ENCODE measurements at places on chromosomes 7 and 10.
A peak's percentile ranks its signal among the peaks of the same experiment; 100 is the strongest.

- H3K27ac ChIP-seq = no peak overlapping the region
- H3K36me3 ChIP-seq = no peaks in the 10 kb centered on the region
- DNase-seq = no peak
- H3K27me3 ChIP-seq = peaks cover 2% of the 10 kb centered on the region
Observed at GRCh38 chr7:37342688-37343471, 105.8 kb downstream of the ELMO1 start.

DNA sequence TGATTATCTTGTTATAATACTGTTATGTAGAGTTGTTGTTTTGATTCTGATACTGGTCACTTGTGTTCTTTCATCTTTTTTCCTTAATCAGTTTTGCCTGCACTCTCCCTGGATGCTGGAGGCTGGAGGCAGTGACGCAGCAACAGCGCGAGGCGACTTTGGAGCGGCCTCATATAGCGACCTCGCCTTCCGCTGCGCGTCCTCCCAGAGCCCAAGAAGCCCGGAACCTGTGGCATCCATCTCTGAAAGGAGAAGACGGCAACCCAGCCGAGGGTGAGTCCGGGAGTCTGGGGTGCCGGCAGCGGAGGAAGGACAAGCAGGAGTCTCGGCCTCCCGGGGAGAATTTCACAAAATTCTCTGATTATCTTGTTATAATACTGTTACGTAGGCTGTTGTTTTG lies 161.2 kb downstream of the ZNF33B start:
- H3K4me3 ChIP-seq = peak overlapping the region; percentile 90

DNA sequence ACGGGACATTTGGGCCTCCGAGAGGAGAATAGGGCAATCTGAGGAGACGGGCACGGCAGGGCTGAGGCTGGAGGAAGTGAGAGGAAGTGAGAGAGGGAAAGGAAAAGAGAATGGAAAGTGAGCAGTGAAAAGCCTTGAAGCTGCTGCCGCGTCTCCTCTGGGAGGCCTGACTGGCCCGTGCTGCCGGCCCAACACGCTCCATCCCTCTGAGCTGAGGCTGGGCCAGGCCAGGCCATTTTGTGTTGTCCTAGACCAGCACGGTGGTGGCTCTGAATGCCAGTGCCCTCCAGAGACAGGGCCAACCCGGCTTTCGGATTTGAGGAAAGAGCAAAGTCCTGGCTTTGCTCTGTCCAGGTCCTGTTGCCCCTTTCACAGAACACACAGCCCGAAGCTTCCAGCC lies 361.1 kb upstream of the SHH start:
- H3K27me3 ChIP-seq = peaks cover 4% of the 10 kb centered on the region
- H3K4me3 ChIP-seq = no peak overlapping the region
- no peaks in the 10 kb centered on the region for H3K4me1 ChIP-seq
- no peak for DNase-seq
- H3K27ac ChIP-seq = no peak overlapping the region

DNA sequence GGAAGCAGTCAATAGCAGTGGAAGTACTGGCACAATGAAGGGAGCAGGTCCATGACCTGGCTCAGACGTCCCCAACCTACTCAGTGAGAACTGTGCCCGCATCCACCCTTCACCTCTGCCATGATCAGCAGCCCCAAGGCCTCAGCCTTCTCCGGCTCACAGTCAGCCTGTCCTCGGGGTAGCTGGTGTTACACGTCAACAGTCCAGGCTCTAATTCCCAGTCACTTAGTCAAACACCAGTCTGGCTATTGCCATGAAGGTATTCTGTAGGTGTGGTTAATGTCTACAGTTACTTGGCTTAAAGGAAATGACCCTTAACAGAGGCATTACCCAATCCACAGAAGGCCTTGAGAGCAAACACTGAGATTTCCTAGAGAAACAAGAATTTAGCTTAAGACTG lies 49.1 kb downstream of the GRB10 start:
- no peak overlapping the region for H3K27ac ChIP-seq

DNA sequence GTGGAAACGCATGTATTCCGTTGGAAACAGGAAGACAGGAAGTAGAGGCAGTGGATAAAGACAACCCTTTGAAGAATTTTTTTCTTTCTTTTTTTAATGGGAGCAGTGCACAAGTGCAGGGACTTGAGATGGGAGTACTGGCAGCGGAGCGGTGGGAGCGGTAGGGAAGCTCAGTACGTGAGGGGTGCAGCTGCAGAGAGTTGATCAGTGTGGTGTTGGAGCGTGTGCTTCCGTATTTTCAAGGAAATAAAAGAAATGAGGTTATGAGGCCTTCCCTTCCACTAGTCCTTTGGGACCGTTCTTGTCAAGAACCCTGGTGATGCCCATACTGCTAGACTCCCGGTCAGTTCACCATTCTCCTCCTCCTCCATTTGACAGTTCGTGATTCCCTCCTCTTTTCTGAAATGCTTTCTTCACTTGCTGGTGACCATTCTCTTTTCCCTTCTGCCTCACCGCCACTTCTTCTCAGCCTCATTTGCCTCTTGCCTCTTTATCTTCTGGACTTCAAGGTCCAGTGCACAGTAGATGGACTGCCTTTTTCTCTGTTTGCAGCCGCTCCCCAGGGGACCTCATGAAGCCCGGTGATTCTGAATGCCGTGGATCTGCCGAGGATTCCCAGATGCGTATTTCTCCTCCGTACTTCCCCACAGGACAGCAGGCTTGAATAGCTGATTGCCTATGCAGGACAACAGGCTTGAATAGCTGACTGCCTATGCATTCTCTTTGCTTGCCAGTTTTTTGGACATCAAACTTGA lies 39.1 kb upstream of the TMEM236 start:
- DNase-seq = no peak
- H3K36me3 ChIP-seq = peaks cover 57% of the 10 kb centered on the region
- H3K27me3 ChIP-seq = no peaks in the 10 kb centered on the region
- no peaks in the 10 kb centered on the region for H3K4me1 ChIP-seq

DNA sequence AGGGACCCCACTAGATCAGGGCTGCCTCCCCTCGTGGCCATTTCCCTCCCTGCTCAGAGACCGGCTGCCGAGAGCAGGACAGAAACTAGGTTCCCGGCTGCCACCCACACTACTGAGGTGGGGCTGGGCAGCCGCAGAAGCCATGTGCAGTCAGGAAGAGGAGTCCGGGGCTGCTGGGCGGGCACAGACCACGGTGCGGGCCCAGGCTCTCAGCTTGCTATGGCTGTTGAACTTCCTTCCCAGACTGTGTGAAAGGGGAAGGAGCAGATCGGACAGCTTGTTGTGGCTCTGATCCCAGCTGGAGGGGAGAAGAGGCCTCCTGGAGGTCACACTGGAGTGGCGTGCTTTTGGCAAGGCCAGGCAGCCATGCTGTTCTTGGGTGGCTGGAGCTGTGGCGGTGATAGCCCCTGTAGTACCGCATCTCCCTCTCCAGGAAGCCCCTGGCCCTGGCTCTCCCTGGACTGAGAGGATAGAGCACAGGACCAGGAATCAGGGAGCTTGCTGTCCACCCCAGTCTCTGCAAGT lies 56.8 kb downstream of the HK1 start:
- DNase-seq = no peak
- peaks cover 81% of the 10 kb centered on the region for H3K4me1 ChIP-seq
- peak overlapping the region; percentile 13 for H3K4me3 ChIP-seq
- no peaks in the 10 kb centered on the region for H3K27me3 ChIP-seq
- peak overlapping the region; percentile 83 for H3K27ac ChIP-seq
- peaks cover 25% of the 10 kb centered on the region for H3K36me3 ChIP-seq

DNA sequence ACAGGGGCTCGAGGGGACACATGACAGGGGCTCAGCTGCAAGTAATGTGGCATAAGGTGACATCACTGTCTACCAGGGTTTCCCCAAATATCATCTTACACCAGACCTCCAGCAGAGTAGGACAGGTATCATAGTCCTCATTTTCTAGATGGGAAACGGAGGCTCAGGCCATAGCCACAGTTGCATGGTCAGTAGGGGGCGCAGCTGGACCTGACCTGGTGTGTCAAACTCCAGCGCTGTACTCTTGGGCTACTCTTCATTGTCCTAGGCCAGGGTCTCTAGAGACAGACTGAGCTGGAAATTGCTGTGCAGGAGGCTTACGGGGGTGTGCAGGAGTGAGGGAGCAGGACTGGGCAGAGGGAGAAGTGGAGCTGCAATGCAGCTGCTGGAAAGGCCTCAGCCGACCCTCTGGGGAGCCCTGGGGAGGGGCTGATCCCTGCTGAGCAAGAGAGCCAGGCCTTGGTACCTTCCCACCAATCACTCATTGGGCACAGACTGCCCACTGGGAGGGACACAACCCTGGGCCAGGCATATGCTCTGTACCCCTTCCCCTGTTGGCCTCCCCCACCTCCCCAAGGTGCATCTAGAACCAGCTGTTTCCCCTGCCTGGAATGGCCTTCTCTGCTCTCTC lies 89.9 kb downstream of the CDH23 start:
- DNase-seq = peak; percentile 8
- H3K4me1 ChIP-seq = no peaks in the 10 kb centered on the region
- no peak overlapping the region for H3K27ac ChIP-seq
- H3K36me3 ChIP-seq = no peaks in the 10 kb centered on the region

Data from HFFc6 (cell line).